ENCODE measurements at places on chromosomes 5 and 9.

GRCh38 chr9:105127863-105128220 is 116.6 kb upstream of the SLC44A1 start:
- DNase-seq, result no peak

GRCh38 chr9:116115761-116116353 is 37.7 kb upstream of the PAPPA start:
- no peak for DNase-seq

- no peak for DNase-seq
Measured at GRCh38 chr5:140136624-140137023, 10.9 kb downstream of the IGIP start.

- no peak for DNase-seq
Measured at GRCh38 chr5:4191703-4192102, 596.1 kb downstream of the IRX1 start.

DNA sequence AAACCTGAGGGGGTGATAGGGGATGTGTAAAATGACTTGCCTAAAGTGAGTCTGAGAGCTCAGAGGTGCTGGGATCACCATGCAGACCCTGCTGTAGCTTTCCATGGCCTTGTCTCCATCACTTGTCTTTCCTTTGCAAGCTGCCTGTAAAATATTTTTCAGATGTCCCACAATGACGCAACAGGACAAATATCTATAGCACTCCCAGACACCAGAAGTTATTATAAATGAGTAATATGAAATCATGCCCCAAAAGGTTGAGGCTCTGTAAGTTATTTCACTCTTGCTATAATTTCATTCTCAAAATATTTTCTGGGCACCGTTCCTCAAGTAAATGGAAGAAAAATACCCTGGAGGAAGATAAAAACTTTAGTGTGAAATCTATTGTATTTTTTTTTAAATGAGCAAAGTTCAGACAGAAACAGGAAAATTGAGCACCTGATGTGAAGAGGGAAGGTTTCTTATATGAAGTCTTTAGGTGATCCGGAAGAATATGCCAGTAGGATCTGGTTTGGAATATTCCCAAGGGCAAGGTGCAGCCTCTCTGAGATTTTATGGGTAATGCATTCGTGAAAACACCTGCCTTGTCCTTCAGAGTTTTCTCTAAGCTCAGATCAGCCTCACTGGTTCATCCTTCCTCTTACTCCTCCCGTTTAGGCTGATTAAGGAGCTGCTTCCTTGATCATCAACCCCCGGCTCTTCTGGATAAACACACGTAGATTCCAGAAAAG is 138.3 kb upstream of the DMAC1 start:
- DNase-seq, result no peak

DNA sequence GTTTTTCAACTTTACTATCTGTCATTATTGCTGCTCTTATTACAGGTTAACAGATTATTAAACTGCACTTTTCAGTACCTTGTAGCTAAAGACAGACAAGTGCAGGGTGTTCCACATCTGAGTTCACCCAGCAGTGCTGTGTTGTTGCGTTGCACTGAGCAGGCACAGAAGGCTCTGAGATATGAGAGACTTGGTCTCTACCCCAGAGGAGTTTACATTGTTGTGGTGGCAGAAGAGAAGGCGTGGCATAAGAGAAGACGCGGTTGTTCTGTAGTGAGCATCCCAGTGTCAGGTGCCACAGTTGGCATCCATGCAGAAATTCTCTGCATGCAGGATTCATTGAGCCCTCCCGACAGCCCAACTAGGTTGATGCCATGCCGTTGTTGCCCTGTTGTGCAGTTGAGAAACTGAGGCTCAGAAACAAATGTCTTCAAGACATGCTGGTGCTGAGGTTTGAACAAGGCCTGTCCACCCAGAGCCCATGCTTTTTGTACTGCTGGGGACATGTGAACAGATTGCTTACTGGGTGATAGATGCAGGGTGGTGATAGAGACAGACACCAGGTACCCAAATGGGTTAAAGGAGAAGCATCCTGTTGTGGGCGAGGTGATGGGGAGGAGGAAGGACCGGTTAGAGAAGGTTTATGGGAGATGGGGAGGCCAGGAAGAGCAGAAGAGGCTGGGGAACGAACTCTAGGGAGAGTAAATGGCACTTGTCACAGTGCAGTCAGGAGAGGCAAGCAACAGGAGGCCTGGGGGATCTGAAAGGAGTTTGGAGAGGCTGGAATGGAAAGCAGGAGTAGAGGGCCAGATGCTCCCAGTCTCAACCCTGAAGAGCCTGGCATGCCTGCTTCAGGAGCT is 8.2 kb downstream of the ABL1 start:
- DNase-seq, result no peak

GRCh38 chr5:134113363-134113889 is 1.1 kb upstream of the TCF7 start:
- no peak for DNase-seq

DNA sequence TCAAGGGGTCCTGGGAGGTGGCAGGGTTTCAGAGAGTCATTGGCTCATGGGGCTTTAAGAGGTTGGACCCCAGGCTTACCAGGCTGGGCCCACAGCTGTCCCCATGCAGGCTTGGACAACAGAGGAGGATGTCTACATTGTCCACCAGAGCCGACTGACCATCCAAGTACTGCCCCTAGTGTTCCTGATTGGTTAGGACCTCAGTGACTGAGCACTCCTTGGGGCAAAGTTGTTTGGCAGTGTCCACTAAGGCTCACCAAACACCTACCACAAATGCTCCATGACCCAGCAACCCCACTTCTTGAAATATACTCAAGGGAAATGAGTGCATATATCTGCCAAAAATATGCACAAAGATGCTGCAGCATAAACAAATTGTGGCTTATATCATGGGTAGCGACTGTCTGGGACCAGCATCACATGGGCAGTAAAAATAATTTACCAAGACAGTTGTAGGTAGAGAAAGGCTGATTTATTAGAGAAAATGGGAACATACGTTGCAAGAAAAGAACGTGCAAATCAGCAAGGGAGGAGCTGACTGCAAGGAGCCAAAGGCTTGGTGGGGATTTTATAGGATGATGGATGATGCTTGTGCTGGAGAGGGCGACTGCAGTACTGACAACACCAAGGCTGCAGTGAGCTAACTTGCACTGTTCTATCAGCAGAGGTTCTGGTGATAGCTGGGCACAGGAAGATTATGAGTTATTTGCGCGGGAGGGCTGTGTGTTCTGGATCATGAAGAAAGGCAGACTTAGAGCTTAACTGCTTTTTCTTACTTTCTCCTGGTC is 265.2 kb downstream of the GADD45G start:
- DNase-seq, result no peak
